ENCODE measurements at places on chromosomes 1 and 21.

DNA sequence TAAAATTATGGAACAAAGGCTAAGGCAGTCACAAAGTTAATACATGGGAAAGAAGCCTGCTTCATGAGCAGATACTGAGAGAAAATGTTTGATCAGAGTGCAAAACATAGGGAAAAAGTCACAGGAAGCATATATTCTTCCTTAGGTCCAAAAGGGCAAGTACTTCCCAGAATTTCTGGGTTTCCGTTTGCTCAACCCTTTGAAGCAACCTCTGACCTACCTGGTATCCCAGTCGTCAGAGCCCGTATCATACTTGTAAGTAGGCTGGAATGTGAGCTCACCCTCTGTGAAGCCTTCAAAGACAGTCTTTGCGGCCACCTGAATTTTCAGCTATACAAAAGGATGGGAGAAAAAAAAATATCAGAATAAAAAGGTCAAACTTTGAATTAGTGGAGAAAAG, 20.5 kb upstream of the MTF1 start:
- DNase-seq = no peak

DNA sequence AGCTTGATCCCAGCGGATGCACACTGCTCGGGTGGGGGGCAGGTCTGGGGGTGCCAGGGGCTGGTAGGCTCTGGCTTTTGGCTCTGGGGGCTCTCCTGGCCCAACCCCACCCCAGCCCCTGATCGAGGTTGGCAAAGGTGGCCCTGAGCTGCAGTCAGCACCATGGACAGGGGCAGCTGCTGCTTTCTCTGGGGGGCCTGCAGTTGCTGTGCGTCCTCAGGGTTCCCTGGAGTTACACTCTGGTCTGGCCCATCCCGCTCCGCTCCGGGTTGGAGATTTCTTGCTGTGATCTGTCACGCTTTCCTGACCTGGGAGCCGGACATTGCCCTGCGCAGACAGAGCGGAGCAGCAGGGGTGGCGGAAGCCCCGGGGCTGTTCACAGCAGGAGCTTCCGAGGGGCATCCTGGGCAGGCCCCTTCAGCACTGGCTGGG, 8.0 kb upstream of the PLCH2 start:
- no peak for DNase-seq

DNA sequence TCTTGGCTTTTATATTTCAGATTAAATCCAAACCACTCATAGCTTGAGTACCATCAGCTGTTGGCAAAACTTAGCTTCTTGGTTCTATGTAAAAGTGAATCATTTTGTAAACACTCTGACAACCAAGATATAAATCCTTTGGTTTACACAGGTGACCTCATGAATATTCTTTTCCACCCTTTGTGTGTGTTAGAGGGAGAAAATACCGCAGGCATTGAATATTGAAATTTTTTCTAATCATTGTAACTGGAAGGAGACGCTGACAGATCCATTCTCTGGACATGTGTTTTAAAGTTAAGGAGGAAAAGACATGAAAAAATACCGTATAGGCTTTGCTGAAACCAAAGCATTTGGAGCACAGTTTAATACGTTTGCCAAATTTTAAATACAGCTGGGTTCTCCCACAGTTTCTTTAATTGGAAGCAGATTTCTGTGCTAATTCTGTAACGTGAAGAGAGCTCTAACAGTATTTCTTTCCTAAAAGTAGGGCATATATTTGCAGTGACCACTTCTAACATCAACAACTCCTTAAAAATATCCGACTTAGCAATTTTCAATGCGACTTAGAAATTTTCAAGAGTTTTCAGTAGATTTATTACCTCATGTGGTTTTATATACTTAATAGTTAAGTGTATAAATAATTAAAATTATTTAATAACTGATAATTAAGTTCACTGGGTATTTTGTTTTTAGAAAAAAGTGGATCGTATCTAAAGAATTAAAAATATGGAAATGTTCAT, 388.2 kb downstream of the USP25 start:
- DNase-seq = no peak

- no peak for DNase-seq
Observed at GRCh38 chr1:99673315-99673714, 27.4 kb downstream of the PALMD start.

DNA sequence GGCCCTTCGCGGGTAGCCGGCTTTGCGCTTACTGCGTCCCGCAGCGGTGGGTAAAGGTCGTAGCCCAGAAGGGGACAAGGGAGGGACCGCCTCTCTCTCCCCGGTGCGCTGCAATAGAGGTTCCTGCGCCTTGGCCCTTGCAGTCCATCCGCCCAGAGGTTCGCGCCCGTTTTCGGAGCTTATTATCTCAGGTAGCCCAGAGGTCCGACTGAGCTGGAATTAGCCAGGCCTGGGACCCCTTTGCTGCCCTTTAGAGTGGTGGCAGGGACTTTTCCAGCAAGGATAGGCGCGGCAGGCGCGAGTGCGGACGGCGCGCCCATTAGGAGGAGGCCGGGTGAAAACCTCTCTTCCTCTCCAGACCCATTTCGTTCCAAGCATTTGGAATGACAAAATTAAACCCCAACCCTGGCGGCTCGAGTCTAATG, 5.0 kb downstream of the LHX4 start:
- no peak for DNase-seq

- DNase-seq = no peak
Observed at GRCh38 chr1:111406321-111406768, 21.2 kb downstream of the OVGP1 start.

- DNase-seq = no peak
Observed at GRCh38 chr1:47708658-47709018, 270.8 kb downstream of the FOXD2 start.

GRCh38 chr1:203675596-203676347, 49.1 kb downstream of the ATP2B4 start:
- DNase-seq = no peak

GRCh38 chr1:184569106-184569505, 182.3 kb downstream of the C1orf21 start:
- no peak for DNase-seq

- DNase-seq = no peak
Observed at GRCh38 chr1:117501281-117501680, 104.6 kb upstream of the TENT5C start.

- DNase-seq = no peak
Observed at GRCh38 chr1:45557422-45557944, 6.9 kb downstream of the AKR1A1 start.

GRCh38 chr1:154878371-154879037, 8.4 kb upstream of the KCNN3 start:
- peak; percentile 38 for DNase-seq

Measured in stimulated activated CD8-positive, alpha-beta memory T cell treated with anti-CD3 and anti-CD28 coated beads, Interleukin-15, amount 100 ng/mL, for 4 hours (primary cell).